ENCODE measurements at places on chromosomes 7 and 10. TPM values are rescaled to one million over a fixed set of nuclear protein-coding genes. Genes with fewer than 3 reads are reported as not detected.

Gene CRTAC1
- polyA plus RNA-seq = 0.09 TPM

Gene NKX6-2
- polyA plus RNA-seq = 0.40 TPM

Gene BUB3
- polyA plus RNA-seq = 23.8 TPM

Gene GPR37
- 0.11 TPM for polyA plus RNA-seq

Gene ANKRD7
- polyA plus RNA-seq = 0.71 TPM

Gene SPDYE9
- polyA plus RNA-seq = not detected

Gene LLCFC1
- polyA plus RNA-seq = not detected

Gene NAT16
- not detected for polyA plus RNA-seq

Gene ERVW-1
- polyA plus RNA-seq = not detected

Gene PLEKHS1
- not detected for polyA plus RNA-seq

DNA sequence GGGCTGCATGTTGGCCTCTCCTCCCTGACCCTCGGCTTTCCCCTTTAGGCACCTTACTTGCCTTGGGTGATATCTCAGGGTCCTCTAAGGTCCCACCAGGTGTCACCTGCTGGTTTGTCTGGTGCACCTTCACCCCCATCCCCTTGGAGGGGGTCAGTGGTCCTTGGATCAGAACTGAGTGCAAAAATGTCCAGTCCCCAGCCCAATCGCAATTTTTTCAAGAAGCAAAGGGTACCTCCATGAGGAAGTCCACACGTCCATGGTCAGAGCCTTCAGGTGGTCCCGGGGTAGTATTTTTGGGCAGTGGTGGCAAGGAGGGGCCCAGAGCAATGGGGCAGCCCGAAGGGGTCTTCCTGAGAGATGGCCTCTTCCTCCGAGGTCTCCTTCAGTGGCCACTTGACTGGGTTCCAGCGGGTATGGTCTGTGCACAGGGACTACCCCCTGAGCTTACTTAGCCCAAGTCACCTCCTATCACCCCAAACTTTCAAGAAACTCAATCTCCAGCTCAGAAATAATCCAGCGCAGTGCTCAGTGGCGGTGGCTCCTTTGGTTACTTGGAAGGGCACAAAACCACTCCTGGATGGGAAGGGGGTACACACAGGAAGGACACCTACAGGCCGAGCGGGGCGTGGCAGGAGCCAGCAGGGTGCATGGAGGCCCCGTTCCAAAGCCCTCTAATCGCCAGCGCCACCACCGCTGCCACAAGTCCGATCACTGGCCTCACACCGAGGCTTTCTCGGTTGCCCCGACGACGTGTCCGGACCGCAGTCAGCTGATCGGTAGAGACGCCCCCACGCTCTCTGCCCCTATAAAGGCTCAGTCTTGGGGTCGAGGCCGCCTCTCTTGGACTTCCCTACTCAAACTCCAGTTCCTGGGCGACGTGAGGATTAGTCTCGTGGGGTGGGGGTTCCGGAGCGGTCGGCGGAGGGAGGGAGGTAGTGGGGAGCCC lies 4.5 kb downstream of the SAP25 start:
- peak; percentile 87 for DNase-seq

DNA sequence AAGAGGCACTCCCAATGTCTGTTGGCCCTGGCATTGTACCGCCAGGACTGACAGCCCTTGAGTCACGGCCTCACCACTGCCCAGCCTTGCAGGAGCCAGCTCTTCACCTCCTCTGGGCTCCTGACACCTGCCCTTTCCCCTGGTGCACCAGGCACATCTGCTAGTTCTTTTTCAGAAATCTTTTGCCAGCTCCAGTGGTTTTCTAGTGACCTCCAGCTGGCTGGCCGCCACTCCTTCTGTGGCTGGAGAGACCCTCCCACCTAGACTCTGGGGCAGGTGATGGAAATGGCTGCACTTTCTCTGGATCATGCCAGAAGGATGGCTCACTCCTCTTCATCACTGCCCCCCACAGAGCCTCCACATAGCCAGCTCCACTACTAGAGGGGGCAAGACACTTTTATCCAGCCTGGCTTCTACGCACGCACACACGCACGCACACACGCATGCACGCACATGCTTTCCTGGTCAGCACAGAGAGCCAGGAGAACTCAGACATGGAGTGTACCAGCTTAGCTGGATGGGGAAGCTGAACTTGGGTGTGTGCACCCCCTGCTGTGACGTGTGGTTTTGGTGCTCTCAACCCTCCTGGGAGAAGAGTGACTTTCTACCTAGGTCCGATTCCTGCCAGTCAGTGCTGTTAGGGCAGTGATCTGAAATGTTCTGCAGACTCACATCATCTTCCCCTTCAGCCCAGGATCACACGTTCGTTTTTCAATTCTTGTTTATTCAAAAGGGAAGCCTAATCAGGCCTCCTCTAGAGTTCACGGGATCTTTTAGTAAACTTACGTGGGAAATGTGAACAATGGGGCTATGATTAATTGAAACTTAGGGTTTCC lies 222.0 kb downstream of the PRPF18 start:
- no peak for DNase-seq

DNA sequence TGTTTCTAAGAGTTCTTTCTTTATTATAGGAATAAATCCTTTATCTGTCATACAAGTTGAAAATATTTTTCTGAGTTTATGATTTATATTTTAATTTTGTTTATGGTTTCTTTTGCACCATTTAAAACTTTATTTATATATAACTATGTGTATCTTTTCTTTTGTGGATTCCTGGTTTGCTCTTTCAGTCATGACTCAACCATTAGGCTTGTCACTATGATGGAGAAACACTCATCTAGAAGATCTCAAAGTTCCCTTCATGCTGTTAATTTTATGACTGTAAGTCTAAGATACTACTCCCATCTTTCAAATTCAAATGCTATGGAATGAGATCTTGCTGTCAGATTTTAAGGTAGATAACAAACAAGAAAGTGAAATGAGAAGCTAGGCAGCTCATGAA lies 199.5 kb downstream of the INHBA start:
- DNase-seq = no peak

GRCh38 chr7:98877692-98878364 lies 504 bp upstream of the TRRAP start:
- no peak for DNase-seq

DNA sequence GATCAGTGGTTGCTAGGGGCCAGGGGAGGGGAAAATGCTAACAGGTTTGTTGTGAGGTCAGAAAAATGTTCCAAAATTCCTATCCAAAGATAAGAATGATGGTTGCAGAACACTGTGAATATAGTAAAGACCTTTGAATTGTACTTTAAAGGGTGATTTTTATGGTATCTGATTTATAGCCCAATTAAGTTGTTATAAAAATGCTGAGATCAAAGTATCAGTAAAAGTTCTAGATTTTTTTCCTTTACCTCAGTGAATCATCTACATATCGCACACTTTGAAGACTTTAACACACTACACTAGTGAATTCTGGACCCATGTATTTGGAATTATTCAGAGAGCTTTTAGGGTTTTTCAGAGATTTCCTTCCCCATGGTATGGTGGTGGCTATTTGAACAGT lies 275.4 kb downstream of the WDR37 start:
- no peak for DNase-seq

- no peak for DNase-seq
Measured at GRCh38 chr7:3461923-3462322, 160.9 kb downstream of the SDK1 start.

GRCh38 chr10:103171278-103171677 lies 21.8 kb downstream of the NT5C2 start:
- DNase-seq = no peak

- no peak for DNase-seq
Measured at GRCh38 chr7:85341973-85342372, 155.1 kb upstream of the SEMA3D start.

DNA sequence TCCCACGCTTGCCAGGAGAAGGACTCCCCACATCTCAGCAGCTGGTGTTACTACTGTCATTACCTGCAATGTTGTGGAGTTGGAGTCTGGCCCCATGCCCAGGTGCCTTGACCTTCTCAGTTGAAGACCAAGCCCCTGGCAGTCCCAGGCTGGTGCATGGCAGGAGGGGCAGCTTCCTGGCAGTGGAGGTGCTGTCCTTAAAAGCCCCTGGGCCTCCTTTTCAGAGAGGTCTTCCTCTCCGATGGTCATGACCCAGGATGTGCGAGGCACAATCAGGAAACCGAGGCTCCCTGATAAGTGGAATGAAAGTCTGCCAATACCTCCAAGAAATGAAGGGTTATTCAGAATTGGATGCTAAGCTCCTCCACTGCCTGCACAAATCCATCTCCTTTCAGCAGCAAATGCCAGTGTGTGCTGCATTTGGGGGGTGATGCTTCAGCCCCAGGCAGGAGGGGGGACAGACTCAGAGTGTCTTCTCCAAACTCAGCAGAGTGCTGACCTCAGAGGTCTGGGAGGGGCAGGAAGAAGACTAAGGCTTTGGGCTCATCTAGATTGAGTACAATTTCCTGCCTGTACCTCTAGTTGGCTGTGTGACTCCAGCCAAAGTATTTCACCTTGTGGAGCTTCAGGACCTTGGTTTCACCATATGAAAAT lies 97.0 kb upstream of the DDC start:
- DNase-seq = no peak

- no peak for DNase-seq
Measured at GRCh38 chr7:96308253-96308949, 13.5 kb downstream of the SLC25A13 start.

DNA sequence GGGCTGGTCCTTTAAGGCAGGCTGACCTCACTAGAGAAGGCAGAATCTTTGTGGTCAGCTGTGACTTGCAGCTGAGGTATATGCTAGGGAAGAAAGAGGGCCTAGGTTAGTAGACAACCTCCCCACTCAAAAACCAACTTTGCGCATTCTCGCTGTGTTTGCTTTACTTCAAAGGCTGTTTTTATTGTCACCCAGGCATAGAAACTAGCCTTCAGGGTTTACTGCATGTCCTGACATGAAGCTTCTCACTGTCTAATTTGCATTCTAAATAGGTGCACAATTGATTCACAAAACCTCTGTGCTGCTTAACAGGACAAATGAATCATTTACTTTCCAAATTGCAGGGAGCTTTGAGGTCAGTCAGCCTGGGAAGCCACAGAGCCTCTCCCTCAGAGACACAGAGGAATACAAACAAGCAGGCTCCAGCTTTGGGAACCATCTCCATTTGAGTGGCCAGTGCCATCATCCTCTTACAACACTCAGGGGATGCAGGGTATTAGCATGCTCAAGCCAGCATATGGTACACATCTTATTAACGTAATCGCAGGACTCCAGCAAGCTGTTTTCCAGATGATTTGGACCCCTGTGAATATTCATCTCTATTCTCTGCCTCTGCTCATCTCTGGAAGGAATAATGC lies 596.4 kb upstream of the GHITM start:
- DNase-seq = no peak

DNA sequence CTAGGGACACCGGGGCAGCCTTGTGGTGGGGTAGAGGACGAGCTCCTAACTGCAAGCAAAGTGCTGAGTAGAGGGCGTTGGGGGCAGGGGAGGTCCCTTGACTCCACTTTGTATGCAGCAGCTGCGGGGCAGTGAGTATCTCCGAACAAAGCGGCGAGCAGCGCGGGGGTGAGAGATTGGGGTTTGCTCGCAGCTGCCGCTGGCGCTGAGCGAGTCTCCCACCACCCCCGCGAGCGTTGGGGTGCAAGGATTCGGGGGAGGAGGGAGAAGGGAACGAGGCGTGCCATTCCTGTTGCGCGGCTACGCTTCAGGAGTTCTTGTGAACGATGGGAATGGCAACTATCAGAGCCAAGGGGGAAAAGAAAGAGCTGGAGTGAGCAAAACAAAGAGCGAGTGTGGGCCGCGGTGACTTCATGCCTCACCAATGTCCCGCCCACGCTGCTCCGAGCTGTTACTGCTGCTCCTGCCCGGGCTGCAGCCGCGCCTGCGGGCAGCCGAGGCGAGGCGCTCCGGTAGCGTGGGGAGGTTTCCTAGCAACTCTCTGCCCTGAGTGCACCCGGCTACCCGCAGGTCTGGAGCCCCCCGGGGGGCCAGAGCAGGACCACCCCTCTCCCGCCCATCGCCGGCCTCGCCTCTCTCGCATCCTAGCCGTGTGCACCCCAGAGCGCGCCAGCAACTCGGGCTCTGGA lies at the start of gene ITGB8:
TSS of gene ITGB8 (plus strand) at position 662 of the 689 bp plus-strand sequence. CDS start 907 bp downstream, outside the sequence.
- peak; percentile 81 for DNase-seq

- DNase-seq = no peak
Measured at GRCh38 chr10:83982812-83983211, 156.5 kb upstream of the GHITM start.

DNA sequence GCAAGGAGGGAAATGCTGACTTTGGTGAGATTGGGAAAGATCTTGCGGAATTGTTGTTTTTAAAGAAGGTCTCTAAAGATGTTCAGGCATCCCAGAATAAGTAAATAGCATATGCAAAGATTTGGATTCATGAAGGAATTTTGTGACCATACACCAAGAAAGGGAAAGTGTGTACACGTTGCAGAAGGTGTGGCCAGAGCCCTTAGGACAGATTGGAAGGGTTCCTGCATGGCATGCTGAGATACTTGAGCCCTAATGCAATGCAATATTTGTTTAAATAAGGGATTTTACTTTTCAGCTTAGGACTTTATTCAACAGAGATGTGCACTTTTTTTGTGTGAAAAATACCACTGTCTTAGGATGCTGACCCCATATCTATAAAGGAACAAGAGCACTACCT lies 219.5 kb upstream of the INHBA start:
- no peak for DNase-seq

GRCh38 chr10:76209135-76209534 lies 777.7 kb downstream of the LRMDA start:
- no peak for DNase-seq

GRCh38 chr10:49844775-49845595 lies 82.9 kb upstream of the OGDHL start:
- no peak for DNase-seq

DNA sequence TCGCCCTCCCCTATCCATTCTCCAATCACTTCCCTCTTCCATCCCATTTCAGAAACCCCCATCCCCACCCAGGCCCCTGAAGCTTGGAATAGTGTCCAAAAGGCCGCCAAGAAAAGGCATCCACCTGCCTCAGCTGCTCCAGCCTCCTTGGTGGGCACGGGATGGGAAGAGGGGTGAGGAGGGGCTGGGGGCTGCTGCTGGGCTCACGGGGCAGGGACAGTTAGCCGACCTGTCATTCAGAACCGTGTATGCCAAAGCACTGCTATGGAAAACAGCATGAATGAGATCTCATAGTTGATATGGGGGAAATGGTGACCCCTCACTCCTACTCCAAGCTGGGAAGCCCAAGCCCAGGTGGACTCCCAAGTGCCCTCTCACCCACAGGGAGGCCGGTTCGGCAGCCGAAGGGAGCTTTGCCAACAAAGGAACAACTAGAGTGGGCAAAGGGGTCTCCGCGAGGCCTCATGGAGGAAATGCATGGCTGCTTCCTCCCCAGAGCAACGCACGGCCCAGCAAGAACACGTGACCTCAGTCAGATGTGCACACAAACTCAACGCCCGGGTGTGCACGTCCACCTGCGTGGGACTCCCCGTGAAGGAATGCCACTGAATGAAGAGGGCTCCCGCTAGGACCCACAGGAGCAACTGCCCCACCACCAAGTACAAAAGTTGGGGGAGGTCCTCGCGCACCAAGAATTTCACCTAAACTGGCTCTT lies 52.5 kb downstream of the EBF3 start:
- no peak for DNase-seq

GRCh38 chr10:17586821-17587234 lies 30.3 kb downstream of the HACD1 start:
- DNase-seq = no peak

GRCh38 chr7:134767520-134768168 lies 11.8 kb upstream of the CALD1 start:
- DNase-seq = no peak

All from adrenal gland (tissue), 19 donors.